ENCODE measurements at places on chromosomes 7 and 10.

GRCh38 chr7:149584530-149584929 is 86.9 kb upstream of the ZNF746 start:
- DNase-seq: no peak

DNA sequence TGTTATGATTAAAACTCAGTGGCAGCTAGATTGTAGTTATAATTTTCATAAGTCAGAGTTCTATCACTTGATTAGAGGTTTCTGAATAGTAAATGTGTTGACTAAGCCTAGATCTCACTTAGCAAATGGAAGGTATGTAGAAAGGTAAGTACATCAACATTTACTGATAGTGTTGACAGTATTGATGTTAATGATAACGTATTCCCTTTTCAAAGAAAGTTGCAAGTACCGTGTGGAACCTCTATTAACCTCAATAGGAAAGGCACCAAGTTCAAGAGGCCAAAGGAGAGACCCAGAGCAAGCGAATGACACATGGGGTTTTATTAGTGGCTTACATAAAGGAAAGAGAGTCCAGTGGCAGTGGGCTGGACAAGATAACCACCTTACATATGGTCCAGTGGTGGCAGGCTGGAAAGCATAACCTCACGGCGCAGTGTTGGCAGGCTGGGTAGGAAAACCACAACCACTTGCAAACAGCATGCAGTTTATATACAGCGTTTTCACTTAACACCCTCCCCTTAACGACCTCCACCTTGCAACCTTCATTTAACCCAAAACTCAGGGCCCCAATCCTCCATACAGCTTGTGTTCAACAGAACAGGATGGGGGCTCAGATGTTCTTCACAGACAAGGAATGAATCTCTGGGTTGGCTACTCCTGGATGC is 611.0 kb downstream of the PARD3 start:
- DNase-seq: no peak

DNA sequence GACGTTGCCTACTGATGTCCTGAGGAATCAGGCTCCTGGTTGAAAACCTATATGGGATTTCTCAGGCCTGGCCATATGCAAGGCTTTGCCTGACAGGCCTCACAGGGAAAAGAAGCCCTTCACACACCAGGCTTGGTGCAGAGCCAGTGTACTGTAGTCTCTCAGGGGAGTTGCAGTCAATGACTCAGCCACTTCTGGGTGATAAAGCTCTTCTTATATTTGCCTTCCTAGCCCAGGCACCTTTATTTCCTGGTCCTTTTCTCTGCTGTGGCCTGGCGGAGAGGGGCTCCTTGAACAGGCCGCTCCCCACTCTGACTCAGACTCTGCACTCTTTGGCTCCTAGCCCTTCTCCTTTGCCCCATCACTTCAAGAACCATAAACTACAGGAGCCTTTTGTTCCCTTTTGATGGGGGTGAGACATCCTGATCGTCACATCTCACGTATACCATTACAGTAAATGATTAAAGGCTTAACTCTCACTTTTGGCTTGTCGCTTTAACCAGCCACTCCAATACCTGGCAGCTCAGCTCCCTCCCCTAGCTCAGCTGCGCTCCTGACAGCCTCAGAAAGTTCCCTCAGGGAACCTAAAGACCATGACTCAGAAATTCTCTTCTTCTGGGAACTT is 33.5 kb downstream of the DPY19L1 start:
- DNase-seq: peak; percentile 91

DNA sequence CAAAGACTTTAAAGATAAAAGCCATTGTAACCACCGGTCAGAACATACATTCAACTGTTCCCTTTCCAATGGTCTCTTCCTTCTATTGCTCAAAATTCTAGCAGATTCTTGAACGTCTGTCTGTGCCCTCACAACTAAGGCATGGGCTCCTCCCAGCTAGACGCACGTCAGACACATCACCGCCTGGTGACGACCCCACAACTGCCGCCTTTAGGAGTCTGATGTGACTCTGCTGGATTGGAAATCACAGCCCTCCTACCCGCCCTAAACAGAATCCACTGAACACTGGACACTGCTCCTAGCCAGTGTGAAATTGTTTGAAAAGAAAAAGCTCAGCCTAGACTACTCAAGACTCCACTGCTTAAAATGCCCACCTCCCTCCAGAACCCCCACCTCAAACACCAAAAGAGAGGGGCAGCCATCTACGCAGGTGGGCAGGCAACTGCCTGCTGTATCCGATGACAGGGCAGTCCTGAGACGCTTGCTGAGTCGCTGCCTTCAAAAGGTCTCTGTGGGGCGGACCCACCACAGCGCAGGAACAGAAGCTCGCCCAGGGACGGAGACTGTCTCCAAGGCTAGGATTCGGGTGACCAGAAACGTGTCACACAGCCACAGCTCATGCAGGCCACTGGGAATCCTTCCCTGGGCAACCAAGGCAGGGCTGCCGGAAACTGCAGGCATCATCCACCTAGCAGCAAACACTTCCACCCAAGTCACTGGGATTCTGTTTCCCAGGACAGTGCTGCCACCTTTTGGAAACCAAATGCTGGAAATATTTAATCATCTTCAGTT is 34.7 kb downstream of the GSDME start:
- peak; percentile 54 for DNase-seq

GRCh38 chr7:124552217-124552616 is 213.4 kb downstream of the GPR37 start:
- peak; percentile 11 for DNase-seq

GRCh38 chr10:132571650-132572544 is 34.3 kb downstream of the INPP5A start:
- DNase-seq: peak; percentile 92

DNA sequence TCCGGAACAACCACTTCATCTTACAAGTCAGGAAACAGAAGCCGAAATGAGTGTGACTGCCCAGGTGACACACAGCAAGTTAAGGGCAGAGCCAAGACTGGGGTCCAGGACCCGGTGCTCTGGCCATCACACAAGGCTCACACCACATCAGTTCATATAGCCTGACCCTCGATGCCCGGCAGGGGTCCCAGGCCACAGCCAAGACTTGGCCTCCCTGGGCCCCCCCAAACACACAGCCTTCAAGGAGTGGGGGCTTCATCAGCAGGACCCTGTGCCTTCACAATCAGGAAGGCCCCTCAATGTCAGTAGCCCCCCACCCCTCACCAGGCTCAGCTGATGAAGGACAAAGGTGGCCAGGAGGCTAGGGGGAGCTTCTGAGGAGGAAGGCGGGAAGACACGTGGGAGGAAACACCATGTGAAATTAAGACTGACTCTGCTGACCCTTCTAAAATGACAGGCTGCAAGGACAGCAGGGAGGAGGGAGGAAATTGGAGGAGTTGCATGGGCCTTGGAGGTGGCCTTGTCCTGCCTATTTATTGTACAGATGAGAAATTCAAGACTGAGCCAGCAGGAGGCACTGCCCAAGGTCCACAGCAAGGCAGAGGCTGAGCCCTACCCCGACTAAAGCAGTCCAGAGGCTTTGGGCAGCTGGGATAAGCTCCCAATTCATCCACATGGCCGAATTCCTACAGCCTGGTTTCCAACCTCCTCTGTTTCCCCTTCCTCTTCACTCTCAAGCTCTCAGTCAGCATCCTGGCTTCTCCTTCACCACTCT is 216.1 kb upstream of the ZMIZ1 start:
- DNase-seq: no peak

DNA sequence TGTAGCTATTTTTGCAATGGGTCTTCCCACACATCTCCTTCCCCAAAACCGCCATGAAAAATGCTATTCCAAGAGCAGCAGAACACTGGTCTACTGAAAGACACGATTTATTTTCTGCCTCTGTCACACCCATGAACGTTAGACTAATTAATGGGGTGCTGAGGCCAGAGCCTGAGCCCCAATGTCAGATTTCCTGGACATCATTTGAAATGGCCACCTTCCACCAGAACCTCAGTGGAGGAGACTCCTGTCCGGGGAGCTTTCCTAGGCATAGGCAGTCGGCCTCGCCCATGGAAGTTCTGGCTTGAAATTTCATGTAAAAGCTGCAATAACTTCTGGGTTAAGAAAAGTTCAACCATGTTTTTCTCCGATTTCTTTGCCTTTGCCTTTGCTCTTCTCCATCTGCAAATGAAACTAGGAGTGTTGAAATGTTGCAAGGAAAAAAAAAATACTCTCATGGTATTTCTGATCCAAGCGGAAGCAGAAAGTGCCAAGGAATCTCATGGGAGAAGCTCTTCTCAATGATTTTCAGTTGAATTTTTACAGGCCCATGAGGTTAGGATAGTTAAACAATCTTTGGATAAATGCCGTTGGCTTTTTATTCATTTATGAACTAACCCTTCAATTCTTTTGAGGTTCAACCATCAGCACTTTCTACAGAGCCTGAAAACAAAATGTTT is 570.8 kb upstream of the MGMT start:
- no peak for DNase-seq

- DNase-seq: no peak
These were observed 572.6 kb downstream of the PTPRN2 start for GRCh38 chr7:158014976-158015375.

Data from fibroblast of skin of back (primary cell).